ENCODE measurements at places on chromosomes 16 and 17.

DNA sequence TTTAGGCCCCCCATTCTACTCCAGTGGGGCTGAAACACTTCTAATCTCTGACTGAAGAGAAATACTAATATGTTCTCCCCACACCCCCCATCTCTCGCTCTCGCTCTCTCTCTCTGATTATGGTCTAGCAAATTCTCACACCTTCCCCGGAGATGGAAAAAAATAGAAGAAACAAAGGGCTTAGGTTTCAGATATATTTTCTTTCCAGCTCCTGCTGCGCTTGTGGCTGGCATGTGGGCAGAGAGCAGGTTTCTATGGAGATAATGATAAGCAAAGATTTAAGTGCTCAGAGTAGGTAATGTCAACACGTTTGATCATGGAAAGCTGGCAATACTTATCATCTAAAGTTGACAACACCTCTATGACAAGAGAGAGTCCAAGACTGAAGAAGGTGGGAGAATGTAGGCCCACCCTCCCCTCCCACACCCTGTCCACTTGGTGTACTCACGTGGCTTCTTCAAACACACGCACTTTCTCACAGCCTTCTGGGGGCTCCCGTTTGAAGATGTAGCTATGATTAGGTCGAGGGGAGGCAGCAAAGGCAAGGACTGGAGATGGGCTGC lies 8.0 kb upstream of the SLC35B1 start:
- no peak for DNase-seq

GRCh38 chr16:81238296-81239011 lies at the start of gene BCO1:
TSS of gene BCO1 (plus strand) at chr16:81238689. CDS start at chr16:81238909, 220 bp downstream.
- peak; percentile 73 for DNase-seq

- no peak for DNase-seq
Measured at GRCh38 chr16:75494184-75494583, 1.1 kb downstream of the CHST6 start.

DNA sequence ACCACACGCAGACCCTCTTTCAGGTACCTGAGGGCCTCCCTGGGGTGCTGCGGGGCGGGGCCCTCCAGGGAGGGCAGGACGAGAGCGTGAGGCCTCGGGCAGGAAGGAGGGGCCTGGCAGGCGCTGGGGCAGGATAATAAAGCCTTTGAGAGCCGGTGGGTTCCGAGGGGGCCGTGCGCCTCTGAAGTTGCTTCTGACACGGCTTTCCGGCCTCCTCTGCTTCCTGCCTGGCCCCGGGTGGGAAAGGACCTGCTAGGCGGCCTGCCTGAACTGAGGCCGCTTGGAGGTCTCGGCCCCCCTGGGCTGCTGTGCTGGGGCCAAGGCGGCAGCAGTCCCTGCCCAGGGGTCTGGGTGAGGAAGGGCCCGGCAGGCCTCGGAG lies 10.4 kb downstream of the CENPX start:
- DNase-seq, result no peak

GRCh38 chr16:75789237-75789636 lies 62.9 kb upstream of the CPHXL start:
- peak; percentile 74 for DNase-seq
